Foreskin keratinocyte (primary cell): ENCODE measurements at places on chromosomes 4 and X.

- DNase-seq: no peak
Measured at GRCh38 chrX:120120223-120120622, 4.5 kb upstream of the RHOXF1 start.

DNA sequence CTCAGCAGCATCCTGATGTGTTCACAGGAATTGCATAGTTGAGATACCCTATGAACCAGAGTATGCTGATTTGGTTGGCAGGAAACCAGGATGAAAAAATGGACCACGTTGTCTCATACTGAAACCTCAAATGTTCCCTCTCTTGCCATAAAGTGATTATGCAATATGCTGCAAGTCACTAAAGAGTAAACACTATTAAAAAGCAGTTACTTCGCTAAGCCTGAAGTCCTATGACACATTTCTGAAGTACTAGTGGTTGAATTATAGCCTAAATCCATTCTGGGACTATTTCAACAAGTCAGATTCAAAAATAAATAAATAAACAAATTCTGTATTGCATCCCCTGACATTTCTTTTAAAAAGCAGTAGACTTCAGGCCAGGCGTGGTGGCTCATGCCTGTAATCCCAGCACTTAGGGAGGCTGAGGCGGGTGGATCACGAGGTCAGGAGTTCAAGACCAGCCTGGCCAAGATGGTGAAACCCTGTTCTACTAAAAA is 106.0 kb upstream of the NAP1L5 start:
- DNase-seq: peak; percentile 46

DNA sequence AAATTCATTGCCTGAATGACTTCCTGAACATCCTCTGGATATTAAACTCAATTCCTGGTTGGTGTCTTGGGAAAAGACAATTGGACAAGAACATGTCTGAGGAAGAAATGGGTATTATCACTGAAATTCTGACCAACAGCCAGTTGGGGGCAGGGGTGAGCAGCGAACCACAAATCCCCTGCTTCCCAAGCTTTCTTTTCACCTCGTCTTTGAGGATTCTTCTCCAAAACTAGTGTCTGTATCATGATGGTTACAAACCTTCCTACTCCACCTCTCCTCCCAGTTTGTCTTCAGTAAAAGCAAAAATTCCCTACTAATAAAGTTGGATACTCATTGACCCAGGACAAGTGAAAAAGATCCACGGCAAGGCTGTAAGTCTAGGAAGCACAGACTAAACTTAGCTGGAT is 48.3 kb upstream of the WDR1 start:
- no peak for DNase-seq

DNA sequence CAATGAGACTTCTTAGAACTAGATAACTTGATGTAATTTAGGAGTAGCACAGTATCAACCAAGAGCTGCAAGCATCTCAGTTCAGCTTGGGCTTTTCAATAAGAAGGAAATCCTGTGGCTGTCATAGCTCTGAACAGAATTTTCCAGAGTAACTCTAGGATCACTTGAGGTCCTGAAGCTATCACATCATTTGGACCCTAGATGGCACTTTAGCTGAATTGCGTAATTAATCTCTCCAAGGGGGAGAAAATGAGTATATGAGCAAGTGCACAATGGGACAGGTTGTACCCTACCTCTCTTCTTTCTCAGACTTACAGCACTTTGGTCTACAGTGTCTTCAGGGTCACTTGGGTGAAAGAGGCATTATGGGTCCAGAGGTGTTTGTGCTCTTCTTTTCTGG is 45.2 kb downstream of the SLC4A4 start:
- DNase-seq: no peak

DNA sequence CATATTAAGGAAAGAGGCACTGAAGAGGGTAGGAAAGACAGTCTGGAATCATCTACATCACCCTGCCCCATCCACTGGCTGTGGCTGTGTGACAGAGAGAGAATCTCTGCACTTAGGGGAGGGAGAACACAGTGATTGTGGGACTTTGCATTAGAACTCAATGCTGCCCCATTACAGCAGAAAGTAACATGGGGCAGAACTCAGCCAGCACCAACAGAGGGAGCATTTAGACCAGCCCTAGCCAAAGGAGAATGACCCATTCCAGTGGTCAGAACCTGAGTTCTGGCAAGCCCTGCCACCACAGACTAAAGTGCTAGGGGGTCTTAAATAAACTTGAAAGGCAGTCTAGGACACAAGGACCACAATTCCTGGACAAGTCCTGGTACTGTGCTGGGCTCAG is 37.9 kb downstream of the ZNF330 start:
- DNase-seq: no peak

DNA sequence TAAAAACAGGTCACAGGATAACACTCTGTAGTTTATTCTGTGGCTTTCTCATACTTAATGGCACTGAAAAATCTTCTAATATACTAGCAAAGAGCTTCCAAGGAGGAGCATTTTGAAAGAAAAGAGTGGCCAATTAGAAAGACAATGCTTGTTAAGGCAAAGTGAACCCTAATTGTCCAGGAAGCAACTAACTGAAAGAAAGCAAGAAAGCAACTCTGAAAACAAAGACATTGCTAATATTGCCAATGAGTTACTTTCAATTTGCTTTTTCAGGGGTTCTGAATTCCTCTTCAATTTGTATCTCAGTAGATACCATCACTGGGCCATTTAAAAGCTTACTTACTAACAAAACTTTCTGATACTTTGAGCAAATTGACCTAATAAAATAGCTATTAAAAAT is 78.5 kb upstream of the MTNR1A start:
- DNase-seq: no peak

DNA sequence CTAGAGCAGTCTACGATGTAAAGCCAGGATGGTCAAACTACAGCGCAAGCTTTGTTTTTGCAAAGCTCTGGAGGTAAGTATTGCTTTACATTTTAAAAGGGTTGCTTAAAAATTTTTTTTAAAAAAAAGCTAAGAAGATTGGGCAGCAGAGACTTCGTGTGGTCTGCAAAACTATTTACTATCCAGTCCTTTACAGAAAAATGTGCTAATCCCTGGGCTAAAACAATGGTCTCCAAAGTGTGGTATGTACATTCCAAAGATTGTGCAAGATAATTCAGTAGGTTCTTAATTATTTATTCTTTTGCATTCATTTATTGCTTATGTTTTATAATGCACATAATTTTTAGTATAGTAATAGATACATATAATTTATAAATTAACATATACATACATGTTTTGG is 113.2 kb downstream of the MFAP3L start:
- DNase-seq: no peak

GRCh38 chr4:41647383-41647782 is 101.1 kb downstream of the PHOX2B start:
- no peak for DNase-seq
